GM13977 (cell line): ENCODE measurements at places on chromosomes 12 and 14.
A peak's percentile ranks its signal among the peaks of the same experiment; 100 is the strongest.

- DNase-seq: peak; percentile 89
Observed at GRCh38 chr12:13100882-13101769, 2.3 kb downstream of the GSG1 start.

- DNase-seq: peak; percentile 84
Observed at GRCh38 chr12:55927588-55928502, at the start of gene PYM1. PYM1 (minus strand) TSS chr12:55927894; CDS start chr12:55927761, 133 bp downstream.

- DNase-seq: no peak
Observed at GRCh38 chr12:124539084-124540041, 28.0 kb downstream of the NCOR2 start.

DNA sequence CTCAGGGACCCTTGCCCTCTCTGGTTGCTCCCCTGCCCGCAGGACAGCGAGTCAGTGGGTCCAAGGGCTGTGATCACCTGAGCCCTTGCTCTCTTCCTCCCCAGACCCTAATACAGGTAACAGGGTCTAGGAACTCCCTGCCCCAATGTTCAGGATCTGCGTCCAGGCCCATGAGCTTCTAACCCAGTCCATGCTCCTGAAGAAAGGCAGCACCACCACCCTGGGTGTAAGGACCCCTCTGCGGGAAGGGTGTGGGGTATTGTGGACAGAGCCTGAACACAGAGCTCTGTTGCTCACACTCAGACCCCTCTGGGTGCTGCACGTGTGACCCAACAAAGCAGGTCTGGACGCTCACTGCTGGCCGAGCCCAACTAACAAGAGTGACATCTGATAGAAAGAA, 18.3 kb downstream of the GLRX5 start:
- DNase-seq: no peak

DNA sequence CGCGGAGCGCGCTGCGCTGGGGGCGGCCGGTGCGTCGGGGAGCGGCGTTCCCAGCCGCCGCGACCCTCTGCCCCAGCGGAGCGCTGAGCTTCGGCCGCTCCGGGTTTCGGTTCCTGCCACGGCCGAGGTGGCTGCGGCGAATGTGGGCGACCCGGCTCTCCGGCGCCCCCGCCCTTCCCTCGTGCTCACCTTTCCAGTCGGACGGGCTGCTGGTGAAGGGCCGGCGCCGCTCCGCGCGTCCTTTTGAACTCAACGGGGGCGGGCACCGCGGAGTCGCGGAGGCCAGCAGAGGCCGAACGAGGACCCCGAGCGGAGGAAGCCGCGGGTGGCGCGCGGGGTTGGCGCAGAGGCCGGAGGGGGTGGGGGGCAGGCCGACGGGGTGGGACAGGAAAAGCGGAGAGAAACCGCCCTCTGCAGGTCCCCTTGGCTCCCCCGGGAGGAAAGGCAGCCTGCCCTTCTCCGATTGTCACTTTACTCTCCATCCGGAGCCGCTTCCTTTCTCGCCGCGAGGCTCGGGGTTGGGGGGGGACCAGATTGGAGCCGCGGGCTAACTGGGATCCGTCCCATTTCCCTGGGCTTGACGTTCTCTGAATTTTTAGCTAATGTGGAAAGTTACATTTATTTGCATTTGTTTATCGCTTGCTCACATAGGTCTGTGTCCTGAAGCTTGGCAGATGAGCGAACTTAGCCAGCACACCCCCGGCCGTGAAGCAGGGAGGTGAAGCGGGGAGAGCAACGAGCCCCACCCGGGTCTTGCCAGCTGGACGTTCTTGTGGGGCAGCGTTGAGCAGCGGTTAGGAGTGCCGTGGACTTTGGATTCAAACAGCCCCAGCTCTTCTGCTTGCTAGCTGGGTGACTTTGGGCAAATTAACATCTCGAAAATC, at the start of gene SMAGP:
SMAGP (minus strand) TSS at position 349 of the 884 bp plus-strand sequence. CDS start 1,137 bp downstream, outside the sequence.
- peak; percentile 83 for DNase-seq

- no peak for DNase-seq
Observed at GRCh38 chr14:96653597-96653996, 143.6 kb upstream of the VRK1 start.

- DNase-seq: peak; percentile 12
Observed at GRCh38 chr12:27123642-27124041, 41.3 kb upstream of the C12orf71 start.

- no peak for DNase-seq
Observed at GRCh38 chr14:24334431-24335291, at the start of gene ADCY4. ADCY4 (minus strand) TSS chr14:24335071; CDS start chr14:24334652, 419 bp downstream.

DNA sequence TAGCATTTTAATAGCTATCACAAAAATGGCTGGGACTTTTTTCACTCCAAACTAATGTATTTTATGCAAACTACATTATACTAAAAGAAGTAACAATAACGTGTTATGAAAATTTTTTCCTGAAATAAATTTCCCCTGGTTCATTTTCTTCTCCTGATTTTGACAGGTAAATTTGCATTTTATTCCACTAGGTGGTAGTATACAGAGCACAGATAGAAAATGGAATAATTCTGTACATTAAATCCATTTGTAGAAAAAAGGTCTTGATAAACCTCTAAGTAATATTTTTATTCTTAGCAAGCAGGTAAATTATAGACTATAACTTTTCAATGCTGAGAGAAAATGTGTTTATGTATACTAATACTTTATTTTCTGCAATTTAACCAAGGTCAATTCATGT, 96.5 kb downstream of the BCAT1 start:
- no peak for DNase-seq
